Left renal cortex interstitium (tissue), 4 donors: ENCODE measurements at places on chromosomes 5 and 9.

GRCh38 chr9:121217609-121218292 is 16.1 kb upstream of the RAB14 start:
- no peak for DNase-seq

DNA sequence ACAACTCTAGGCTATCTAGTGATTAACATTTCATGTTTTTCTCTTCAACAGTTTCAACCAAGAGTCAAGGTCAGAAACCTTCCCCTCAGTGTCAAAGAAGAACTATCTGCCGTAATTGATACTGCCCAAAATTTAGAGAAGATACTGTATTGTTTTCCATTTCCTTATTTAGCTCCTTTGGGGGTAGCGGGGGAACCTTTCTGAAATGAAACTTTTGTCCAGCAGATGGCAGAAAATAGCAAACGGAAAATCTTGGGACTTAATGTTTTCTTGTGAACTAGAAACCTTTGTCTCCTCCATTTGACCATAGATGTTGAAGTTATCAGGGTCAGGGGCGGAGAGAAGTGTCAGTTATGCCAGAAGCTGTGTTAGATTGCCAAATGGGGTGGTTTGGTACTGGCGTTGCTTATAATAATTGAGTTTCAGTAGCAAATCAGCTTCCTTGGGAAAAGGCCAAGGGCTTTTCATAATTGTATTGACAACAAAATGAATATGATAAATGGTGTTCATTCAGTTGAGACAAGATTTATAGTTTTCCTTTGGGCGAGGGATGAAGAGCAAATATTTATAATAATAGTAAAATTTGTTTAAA is 101.7 kb upstream of the TLX3 start:
- DNase-seq, result peak; percentile 57

- DNase-seq, result no peak
Measured at GRCh38 chr5:171926311-171926710, 80.1 kb downstream of the FBXW11 start.

DNA sequence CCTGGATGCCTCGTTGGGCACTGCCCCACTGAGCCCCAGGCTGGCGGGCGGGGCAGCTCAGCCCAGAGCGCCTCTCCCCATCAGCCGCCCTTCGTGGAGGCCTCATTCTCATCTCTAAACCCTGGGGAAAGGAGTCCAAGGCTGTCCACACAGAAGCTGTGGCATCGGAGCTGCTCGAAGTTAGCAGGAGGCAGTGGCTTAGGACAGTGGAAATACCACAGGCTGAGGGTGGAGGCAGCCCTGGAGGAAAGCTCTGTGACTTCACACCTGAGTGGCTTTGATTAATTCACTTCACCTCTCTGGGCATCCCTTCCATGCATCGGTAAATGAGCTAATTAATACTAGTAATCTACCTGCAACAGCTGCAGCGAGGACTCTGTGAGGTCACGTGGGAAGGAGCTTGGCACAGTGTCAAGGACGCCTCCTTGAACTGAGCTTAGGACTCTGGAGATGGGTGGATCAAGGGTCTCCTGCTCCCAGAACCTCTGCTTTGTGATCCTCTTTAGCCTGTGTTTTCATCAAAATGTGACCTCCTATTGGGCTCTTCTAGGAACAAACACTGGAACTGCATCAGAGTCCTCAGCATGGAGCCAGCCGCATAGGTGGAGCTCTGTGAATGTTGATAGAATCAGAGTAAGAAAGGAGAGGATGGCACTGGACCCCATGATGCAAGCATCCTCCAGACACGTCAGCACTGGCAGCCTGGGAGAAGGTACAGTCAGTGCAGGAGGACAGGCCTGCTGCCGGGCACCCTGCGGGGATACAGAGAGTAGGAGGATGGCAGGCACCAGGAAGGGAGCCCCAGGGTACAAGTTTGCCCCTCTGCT is 842 bp upstream of the ANGPTL2 start:
- DNase-seq, result peak; percentile 65

DNA sequence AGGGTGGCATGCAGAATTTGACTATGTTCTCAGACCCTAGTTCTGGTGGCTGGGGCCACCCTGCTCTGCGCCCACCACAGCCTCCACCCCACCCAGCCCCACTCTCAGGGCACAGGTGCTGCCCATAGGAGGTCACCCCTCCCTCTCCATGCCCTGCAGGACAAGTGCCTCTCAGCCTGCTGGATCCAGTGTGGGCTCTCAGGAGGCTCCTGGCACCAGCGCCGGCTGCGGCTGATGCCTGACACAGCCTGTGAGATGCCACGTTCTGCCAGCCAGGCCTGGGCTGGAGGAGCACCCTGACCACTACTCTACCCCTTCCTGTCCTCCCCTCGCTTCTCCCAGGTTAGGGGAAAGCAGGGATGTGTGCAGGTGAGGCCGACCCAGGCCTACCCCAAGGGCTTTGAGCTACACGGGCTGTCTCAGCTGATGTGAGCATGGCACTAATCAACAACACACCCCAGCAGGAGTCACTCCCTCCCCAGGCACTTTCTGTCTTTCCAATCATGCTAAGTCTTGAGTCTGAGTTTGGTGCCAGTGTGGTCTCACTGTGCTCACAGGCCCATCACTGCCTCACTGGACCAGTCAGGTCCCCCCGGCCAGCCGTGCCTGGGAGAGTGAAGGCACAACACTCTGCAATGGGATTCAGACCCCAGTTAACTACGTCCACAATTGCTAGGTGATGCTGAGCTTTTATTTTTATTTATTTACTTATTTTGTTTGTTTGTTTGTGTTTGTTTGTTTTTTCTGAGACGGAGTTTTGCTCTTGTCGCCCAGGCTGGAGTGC is 12.1 kb upstream of the BARX1 start:
- no peak for DNase-seq

DNA sequence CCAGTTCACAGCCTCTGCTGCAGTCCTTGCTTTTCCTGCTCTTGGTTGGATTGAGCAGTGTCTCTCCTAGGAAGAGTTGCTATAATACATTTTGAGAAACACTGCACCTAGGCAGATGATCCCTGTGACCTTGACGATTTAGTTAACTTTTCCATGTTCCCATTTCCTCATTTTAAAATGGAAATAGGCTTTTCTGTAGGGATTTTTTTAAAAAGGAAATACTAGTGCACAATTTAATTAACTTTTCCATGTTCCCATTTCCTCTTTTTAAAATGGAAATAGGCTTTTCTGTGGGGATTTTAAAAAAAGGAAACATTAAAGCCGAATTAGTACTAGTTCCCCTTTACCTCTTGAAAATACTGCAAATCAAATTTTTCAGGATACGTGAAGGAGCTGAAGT is 4.7 kb downstream of the ATP6V0E1 start:
- no peak for DNase-seq

GRCh38 chr9:107792596-107792995 is 303.0 kb upstream of the KLF4 start:
- DNase-seq, result no peak

DNA sequence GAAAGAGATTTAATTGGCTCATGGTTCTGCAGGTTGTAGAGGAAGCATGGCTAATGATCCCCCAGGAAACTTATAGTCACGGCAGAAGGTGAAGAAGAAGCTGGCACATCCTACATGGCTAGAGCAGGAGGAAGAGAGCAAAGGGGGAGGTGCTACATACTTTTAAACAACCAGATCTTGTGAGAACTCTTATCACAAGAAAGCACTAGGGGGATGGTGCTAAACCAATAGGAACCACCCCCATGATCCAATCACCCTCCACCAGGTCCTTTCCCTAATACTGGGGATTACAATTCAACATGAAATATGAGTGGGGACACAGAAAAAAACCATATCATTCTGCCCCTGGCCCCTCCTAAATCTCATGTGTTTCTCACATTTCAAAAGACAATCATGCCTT is 147.2 kb upstream of the EPB41L4A start:
- no peak for DNase-seq

DNA sequence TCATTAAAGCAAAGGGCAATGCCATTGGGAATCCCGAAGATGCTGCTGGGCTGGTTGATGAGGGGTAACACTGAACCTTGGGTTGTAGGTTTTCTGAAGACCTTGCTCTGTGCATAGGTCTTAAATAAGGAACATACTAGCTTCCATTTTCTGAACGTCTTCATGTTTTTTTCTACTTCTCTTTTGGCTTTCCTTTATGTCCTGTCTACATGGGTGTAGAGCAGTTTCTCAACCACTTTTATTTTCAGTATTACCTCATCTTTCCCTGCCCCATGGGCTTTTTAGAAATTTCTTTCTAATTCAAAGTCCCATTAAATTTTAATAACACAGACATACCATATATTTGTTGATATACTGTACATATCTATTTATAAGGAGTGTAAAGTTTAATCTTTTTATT is at the start of gene IFNA14:
Gene IFNA14, minus strand, starts transcription at position 95 of the 400 bp plus-strand sequence. Its CDS starts 70 bp downstream, at position 25.
- no peak for DNase-seq

- no peak for DNase-seq
Measured at GRCh38 chr9:117191504-117192261, 223.2 kb downstream of the ASTN2 start.

DNA sequence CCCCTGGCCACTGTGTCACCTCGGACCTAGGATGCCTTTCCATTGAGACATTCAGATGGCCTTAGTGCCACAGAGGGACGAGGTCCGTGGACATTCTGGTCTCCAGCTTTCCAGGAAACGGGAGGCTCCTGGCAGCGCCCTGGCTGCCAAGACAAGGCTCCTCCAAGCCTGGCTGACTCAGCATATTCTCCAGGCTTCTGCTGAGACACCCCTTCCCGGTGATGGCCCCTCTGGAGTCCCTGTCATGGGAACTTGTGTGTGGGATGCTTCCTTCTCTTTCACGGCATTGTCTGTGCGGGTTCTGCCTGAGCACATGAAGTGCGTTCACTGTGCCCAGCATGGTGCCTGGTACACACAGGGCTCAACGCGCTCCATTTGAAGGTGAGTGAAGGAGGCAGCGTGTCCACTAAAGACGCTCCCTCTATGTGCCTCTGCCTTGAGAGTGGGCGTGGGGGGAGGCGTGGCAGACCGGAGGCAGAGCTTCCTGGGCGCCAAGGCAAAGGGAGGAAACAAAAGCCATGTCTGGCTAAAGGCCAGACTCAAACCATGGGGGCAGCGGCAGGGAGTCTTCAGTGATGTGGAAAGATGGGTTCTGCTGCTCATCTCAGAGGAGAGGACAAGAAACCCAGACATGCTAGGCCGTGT is 46.4 kb upstream of the PRRC2B start:
- DNase-seq, result no peak

- DNase-seq, result no peak
Measured at GRCh38 chr9:137232510-137232909, 1.8 kb downstream of the SLC34A3 start.

GRCh38 chr9:84062538-84062937 is 81.9 kb downstream of the RMI1 start:
- DNase-seq, result no peak

DNA sequence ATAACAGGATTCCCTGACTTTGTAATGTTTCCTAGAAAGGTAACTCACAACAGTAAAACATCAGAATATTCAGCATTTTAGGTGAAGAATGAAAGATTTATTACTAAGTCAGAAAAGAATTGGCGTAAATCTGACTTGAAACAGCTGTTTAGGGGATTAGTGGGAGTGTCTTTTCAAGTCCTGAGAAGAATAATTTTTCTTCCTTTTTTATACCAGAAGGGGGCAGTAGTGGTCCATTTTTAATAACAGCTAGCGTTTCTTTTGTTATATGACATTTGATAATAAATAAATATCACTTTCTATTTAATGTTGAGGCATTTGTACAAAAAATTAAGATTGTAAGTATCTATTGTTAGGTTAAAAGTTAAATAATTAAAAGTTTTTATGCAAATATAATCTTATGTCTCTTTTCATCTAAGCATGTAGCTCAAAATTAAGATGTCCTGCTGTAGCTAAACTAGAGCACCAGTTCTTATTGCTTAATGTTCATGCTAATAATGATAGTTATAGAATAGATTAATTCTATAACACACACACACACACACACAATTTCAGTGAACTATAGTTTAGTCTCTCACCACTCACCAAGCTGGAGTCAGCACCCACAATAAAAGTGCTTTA is 258.7 kb upstream of the ARRDC3 start:
- DNase-seq, result peak; percentile 21

- peak; percentile 85 for DNase-seq
Measured at GRCh38 chr9:121651295-121652020, at the start of gene DAB2IP. Gene DAB2IP, plus strand, starts transcription at chr9:121651634. Its CDS starts 142 bp downstream, at chr9:121651776.

DNA sequence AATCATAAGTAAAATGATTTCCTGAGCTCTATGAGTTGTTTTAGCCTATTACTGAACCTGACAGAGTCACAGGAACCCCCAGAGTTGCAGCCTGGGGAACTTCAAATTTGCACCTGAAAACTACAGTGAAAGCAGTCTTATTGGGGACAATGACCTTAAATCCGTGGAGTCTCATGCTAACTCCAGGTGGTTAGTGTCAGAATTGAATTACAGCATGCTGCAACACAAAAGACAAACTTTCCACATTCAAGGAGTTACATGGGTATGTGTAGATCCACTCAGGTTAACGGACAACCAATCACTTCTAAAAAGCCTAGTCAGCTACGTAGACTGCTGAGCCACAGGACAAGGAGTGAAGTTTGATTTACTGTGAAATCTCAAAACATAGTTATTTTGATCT is 49.7 kb downstream of the PLPP1 start:
- DNase-seq, result no peak

DNA sequence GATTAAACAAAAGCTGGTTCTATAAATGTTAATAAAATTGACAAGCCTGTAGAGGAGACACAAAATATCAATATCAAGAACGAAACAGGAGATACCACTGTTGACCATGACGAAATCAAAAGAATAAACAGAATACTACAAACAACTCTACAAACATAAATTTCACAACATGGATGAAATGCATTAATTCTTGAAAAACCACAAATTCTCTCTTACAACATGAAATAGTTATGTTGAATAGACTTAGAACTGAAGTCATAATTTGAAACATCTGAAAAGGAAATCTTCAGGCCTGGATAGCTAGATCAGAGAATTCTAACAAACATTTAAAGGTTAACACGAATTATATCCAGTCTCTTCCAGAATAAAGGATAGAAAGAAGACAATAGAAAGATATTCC is 6.9 kb upstream of the SPATA31C1 start:
- DNase-seq, result no peak

DNA sequence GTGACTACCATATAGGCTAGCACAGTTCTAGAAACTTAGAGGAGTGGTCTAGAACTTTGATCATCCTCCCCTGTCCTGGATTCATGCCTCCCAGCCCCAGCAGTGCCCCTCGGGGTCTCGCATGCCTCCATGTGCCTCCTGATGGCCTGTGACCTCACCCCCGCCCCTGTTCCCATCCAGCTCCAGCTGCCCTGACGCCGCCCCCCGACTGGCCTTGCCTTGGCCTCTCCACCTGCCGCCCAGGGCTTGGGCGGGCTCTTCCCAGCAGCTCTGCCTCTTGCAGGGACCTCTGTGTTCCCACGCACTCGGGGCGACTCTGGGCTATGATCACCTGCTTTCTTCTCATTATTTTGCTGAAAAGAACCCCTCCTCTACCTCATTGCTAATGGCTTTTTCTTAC is 115.4 kb upstream of the PHYKPL start:
- no peak for DNase-seq
